ENCODE measurements at places on chromosomes 6 and 20. TPM values are rescaled to one million over a fixed set of nuclear protein-coding genes. Genes with fewer than 3 reads are reported as not detected.

GRCh38 chr6:137870308-137870644 is 3.2 kb downstream of the TNFAIP3 start:
- no peak for DNase-seq

- peak; percentile 59 for DNase-seq
Observed at GRCh38 chr6:138107752-138108592, 753 bp upstream of the PERP start.

DNA sequence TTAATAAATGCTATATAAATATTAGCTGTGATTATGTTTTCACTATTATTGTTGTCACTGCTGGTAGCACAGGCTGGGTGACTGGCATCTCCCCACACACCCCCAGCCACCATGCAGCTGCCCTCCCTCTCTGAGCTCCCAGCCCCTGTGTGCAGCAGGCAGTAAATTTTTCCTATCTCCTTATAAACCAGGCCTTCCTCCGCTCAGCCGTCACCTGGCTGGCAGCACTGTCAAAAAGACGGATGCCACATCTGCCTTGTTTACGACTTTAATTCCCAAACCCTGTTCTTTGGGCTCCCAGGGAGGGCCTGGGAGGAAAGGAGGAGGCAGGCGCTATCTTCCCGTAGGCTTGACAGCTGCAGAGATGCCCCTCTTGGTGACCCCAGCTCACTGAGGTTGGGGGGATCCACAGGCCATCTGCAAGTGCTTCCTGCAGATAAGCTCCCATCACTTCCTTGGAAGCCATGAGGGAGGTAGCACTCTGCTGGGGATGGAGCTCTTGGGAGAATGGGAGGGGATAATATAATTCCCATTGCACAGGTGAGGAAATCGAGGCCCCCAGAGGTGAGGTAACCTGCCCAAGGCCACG is 94.5 kb downstream of the GRM4 start:
- no peak for DNase-seq

DNA sequence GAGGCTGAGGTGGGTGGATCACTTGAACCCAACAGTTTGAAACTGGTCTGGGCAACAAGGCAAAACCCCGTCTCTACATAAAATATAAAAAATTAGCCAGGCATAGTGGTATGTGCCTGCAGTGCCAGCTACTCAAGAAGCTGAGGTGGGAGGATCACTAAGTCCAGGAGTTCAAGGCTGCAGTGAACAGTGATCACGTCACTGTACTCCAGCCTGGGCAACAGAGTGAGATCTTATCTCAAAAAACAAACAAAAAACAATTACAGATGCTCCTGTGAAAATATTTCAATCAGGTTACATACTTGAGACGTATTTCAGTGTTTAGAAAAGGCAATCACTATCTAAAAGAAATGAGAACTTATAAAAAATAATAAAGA is 33.8 kb downstream of the RANBP9 start:
- DNase-seq = no peak

GRCh38 chr20:8952721-8953120 is 116.2 kb upstream of the PLCB4 start:
- DNase-seq = no peak

GRCh38 chr20:32441638-32442037 is 83.5 kb downstream of the ASXL1 start:
- no peak for DNase-seq

- DNase-seq = peak; percentile 73
Observed at GRCh38 chr6:167779129-167779992, 47.4 kb upstream of the AFDN start.

The CNKSR3 gene
- 9.2 TPM for total RNA-seq

The ADGB gene
- total RNA-seq = 0.06 TPM

The TTK gene
- total RNA-seq = 1.4 TPM
